ENCODE measurements at places on chromosomes 5 and 9.

GRCh38 chr9:134127616-134128015, 8.3 kb upstream of the WDR5 start:
- DNase-seq: no peak

DNA sequence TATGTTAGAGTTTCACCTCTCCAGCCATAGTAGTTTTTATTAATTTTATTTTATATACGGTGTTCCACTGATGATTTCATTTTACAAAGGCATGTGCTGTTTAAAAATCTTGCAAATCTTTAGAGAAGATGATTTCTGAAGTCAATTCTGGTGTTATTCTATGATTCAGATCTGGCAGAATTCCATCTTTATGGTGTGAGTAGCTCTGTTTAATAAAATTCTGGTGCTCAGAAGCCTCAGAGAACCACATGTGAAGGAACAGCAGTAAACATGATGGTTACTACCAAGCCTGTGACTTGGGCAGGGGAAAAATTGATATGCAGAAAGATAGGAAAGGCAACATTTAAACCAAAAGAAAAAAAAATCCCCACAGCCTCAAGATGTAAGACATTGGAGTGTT, 299.7 kb downstream of the NPR3 start:
- no peak for DNase-seq

DNA sequence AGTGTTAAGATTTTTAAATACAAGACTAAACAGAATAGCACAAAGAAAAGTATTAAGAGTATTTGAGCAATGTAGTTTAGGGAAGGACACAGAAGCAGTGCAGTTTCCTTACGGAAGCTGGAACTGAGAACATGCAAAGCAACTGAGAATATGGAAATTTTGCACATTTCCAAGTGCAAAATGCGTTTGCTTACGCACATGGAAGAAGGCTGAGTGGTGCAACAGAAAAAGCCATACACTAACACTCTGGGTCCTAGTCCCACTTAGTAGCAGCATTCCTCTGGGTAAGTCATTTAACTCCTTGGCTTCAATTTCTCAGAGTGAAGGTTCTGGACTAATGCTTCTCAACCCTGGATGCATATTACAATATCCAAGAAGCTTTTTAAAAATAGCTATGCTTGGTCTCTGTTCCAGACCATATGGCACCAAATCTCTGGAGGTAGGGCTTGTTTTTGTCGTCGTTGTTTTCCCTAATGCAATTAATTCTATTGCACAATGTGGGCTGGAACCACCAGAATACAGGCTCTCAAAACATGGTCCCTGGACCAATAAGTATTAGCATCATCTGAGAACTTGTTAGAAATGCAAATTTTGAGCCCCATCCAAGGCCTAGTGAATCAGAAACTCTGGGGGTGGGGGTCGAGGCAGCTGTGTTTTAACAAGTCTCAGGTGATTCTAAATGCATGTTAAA, 65.2 kb upstream of the DEPDC1B start:
- DNase-seq: no peak

DNA sequence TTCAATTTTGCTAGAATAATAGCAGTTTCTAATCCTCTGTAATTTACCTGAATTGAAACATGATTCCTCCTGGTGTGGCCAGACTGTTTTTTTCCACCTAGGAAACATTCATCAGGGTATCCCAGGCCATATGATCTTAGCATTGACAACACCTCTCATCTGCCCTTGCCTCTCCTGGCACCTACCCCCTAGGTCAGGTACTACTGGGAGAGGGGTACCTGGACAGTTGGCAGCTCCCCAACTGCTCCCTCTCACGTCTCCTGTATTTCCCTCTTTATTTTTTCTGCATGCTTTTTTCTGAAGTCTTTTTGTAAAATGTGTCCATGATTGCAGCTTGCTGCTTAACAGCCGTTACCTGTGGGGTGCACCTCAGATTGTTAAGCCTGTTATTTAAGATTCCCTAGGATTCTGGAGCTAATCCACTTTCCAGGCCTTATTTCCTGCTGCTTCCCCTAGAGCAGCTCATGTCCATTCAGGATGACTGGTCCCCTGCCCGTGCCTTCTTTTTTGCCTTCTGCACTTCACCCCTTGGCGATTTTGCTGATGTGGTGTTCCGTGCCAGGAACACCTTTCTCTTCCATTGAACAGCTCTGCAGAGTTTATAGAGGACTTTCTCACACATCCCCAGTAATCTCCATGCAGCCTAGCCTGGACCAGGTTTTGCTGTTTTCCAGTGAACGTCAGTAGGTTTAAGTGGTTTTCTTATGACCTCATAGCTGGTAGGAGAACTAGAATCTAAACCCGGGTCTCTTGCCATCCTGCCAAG, 33.6 kb downstream of the SNX30 start:
- DNase-seq: no peak

Measured in HuH-7.5 (cell line).